ENCODE measurements at places on chromosomes 2 and 18.

GRCh38 chr2:215745331-215745730 lies 268.0 kb downstream of the MREG start:
- DNase-seq = no peak

- no peak for DNase-seq
These were observed 66.2 kb downstream of the STAT1 start for GRCh38 chr2:190947711-190948251.

DNA sequence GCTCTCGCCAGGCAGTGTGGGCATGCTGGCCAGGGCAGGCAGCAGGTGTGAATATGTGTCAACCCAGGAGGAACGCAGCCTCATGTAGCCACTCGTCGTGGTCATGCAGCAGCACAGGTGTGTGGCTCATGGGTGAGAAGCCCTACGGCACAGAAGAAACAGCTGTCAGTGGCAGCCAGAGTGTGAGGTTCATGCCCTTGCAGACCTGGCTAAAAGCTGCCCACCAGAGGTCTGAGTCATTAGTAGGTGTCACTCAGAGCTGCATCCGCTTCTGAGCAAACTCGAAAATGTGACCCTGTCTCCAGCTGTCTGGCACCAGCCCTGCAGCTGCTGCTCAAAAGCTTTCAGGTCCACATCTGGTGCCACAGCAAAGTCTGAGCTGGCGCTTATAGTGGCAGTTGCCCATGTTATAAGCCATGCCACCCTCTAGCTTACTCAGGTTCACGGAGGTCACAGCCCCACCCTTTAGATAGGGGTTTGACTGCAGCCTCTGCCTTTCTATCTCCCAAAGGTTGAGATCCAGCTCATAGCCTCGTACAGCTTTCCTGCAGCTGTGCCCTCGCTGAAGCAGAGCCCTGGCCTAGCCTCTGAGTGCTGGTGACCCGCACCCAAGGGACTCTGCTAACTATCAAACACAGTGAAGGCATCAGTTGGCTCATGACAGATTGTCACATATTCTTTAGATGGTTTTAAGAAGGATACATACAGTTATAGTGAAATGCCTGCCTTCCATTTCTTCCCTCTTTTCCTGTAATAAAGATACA lies 195.0 kb downstream of the CCDC102B start:
- DNase-seq = no peak

DNA sequence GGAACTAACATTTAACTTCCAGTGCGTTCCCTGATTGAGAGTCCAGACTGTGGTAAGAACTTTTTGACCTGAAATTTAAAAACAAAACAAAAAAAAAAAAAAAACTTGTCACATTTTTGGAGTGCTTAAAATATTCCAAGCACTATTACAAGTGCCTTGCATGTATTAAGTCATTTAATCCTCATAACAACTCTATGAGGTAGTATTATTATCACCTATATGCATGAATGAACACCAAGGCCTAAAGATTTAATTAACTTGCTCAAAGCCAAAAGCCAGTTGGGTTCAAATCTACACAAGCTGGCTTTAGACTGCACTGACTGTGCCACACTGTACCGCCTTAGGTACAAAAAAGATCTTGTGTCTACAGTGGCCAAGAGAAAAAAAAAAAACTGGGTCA lies 35.2 kb downstream of the METTL4 start:
- no peak for DNase-seq

- DNase-seq = no peak
These were observed 136.8 kb upstream of the MAP3K20 start for GRCh38 chr2:172938713-172939375.

DNA sequence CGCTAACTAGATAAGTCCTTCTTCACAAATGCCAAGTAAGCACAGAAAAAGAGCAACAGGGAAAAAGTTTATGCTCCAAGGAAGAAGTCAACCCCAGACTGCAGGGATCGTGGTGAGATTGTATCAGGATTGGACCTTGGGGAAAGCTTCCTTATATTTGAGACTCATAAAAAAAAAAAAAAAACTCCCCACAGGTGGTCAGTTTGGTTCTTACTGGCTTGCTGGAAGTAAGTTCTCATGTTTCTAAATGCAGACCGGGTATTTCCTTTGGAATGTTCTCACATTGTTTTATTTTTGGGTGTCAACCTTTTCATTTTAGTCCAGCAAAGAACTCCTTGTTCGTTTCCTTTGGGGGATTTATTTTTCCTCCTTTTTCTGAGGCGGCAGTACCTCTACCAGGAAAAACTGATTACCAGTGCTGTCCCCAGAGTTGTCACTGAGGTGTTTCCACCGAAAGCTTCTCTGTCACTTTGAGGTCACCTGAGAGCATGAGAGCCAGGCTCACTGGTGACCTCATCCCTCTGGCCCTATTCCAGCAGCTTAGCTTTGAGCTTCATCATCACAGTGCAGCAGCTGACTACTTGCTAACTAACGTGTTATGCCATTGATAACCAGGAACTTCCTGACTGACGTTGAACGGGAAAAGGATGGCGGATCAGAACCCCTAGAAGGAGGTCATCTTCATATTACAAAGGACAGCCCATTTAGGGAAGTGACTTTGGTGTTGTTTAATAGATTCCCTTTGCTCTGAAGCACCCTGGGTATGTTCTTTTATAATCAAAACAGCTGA lies 16.8 kb upstream of the ATP8B1 start:
- DNase-seq = no peak

DNA sequence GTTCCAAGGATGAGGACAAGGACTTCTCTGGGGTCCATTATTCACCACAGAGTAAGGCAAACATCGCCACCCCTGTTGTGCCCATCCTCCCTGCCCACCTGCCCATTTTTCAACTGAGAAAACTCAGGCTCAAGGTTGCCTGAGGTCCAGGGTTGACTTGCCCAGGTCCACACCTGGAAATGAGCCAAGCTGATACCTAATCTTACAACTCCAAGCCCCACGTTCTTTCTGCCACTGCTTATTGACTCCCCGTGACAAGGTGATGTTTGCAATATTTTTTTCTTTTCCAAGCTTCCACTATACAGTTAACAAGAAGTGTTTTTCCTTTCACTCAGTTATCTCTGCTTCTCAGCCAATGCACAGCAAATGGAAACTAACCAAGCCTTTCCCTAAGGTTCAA lies 39.0 kb downstream of the RNF152 start:
- DNase-seq = no peak

GRCh38 chr2:216047397-216047796 lies 34.0 kb upstream of the MREG start:
- DNase-seq = no peak

- no peak for DNase-seq
These were observed 58.2 kb downstream of the KLHL14 start for GRCh38 chr18:32714571-32715148.

DNA sequence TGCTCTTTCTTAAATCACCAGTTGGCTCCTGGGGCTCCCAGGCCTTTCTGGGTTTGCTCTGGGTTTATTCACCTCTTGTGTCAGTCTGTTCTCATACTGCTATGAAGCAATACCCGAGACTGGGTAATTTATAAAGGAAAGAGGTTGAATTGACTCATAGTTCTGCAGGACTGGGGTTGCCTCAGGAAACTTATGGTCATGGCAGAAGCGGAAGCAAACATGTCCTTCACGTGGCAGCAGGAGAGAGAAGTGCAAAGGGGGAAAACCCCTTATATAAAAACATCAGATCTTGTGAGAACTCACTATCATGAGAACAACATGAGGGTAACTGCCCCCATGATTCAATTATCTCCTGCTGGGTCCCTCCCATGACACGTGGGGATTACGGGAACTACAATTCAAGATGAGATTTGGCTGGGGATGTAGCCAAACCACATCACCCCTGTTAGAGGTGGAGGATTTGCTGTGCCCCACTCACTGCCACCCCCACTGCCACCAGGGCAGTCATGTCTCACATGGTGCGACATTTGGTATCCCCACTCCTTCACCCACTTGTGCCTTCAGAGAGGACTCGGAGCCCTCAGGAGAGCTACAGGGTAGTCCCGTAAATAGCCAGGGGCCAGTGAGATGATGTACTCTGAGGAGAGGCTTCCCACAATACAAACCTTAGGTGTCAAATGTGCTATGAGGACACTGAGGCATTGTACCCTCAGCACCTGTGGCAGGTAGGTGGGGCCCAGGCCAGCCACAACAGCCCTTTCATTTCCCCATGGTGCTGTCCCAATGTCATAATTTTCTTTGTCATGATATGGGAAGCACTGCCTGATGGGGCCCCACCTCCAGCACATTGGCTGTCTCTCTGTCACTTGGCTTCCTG lies 35.7 kb downstream of the CDC42EP3 start:
- peak; percentile 37 for DNase-seq

All from activated CD8-positive, alpha-beta memory T cell treated with anti-CD3 and anti-CD28 coated beads for 48 hours (primary cell).